ENCODE measurements at places on chromosomes 1 and 21.

GRCh38 chr1:227763246-227764018 lies 28.2 kb downstream of the SNAP47 start:
- no peak for DNase-seq

DNA sequence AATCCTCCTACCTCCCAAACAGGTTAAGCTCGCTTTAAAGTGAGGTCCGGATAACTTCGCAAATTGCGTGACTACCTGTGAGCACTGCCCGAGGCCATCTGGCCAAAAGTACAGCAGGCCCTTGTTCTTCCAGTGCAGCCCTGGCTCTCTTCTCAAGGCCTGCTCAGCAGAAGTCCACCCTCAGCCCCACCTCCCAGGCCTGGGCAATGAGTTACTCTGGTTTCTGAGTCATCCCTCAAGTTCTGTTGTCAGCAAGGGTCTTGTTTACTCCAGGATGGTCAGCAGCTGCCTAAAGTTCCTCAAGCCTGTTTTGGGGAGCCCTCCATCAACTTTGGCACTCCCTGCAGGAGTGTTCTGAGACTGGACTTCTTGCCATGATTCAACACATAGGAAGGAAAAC lies 101.7 kb downstream of the BCAR3 start:
- DNase-seq = no peak

DNA sequence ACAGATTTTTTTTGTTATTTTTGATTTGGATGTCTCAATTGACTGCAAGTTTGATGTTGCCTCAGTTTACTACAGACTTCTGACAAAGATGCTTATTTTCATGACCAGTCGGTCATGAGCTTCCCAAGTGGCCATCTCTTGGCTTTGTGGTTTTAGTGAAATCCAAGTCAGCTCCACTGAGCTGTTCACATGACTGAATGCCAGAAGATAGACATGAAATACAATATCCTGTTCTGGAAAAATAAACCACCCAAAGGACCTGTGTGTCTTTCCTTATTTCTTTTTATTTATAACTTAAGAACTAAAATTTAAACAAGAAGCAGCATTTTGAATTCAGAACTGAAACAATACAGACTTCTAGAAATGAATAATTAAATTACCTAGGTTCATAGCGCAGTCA lies 89.3 kb downstream of the HMCN1 start:
- DNase-seq = no peak

DNA sequence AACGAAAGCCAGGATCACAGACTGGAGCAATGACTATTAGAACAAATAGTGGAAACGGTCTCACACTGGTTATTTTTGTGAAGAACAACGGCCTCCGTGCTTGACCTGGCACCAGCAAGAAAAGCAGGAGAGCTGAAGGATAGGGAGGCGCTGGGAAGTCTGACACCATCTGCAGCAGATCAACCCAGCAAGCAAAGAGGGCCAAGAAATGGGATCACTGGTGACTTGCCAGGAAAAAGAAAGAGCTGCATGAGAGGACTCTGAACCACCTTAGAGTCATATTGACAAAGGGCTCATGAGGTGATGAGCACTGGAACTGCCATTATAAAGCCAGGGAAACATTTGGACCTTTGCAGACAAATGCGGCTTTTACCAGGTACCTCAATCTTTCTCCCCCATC lies 25.0 kb downstream of the MTOR start:
- no peak for DNase-seq

- no peak for DNase-seq
These were observed 212.6 kb downstream of the COL24A1 start for GRCh38 chr1:85943945-85944344.

- DNase-seq = no peak
These were observed 51.1 kb downstream of the USP1 start for GRCh38 chr1:62487956-62488355.

- DNase-seq = no peak
These were observed 37.2 kb downstream of the LRRC8C start for GRCh38 chr1:89670163-89670562.

- peak; percentile 21 for DNase-seq
These were observed 215.5 kb upstream of the USP25 start for GRCh38 chr21:15514073-15514946.

DNA sequence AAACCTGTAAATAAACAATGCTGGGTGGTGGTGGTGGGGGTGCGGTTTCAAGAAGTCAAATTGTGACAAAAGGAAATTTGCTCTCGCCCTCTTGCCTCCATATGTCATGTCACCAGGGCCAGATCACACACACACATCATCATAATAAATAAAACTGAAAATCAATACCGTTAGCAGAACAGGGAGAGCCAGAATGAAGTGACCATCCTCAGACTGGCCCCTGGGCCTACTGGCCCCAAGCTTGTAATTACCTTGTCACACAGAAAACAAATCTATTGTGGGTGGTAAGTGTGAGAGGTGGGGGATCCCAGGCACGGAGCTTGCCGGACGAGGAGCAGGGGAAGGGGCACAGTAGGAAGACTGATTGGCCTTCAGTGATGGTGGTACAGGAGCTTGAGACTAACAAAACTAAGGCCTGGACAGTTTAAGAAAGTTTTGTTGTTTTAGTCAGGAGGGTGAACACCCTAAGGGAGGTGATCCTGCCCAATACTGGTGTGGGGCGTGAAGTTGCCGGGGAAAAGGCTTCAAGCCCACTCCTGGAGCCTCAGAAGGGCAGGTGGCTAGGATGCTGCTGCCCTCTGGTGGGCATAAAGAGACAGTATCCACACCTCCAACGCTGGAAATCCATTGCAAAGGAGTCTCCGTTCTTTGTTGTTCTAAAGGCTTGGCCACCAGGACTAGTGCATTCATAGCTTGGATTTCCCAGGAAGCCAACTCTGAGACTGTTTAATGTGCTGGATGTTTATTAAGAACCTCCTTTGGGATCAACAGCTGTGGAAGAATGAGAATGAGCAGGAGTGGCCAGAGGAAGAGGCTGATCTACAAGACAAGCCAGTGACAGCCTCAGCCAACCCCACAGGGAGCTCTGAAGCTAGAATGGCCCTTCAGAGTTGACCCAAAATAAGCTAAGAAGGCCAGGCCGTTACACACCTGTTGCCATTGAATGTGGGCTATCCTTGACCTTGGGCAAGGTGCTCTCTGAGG lies 8.1 kb upstream of the C1orf216 start:
- peak; percentile 23 for DNase-seq
